Stimulated activated CD4-positive, alpha-beta T cell treated with anti-CD3 and anti-CD28 coated beads, Interleukin-12 subunit alpha, Interleukin-12 subunit beta, amount 100 ng/mL, for 24 hours (primary cell): ENCODE measurements at places on chromosomes 3 and 15.

DNA sequence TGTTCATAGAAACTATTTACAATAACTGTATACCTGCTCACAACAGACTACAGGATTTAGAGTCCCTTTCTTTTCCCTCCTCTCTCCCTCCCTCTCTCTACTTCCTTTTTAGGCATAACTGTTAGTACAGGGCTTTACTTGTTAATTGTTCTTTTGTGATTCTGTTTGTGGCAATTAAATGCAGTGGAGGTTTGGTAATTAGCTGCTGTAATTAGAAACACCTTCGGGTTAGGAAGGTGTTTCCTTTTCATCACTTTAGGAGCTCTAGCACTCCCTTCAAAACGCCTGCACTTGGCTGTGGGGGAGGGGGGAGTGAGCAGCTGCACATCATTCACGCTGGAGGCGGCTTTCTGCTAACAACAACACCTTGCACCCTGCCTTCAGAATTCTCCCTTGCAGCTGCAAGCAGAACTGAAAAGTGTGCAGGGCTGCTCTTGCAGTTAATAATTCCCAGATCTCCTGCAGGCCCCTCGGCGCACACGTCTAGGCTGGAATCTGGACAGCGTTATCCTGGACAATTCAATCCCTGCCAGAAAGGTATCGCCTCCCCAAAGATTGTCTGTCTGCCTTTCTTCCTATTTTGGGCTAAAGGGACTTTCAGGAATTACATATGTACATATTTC, 242.6 kb upstream of the RGMA start:
- DNase-seq = no peak

- no peak for DNase-seq
Observed at GRCh38 chr3:142053244-142053643, 96.1 kb downstream of the TFDP2 start.

GRCh38 chr3:61682671-61683548, 121.5 kb downstream of the PTPRG start:
- DNase-seq = no peak

DNA sequence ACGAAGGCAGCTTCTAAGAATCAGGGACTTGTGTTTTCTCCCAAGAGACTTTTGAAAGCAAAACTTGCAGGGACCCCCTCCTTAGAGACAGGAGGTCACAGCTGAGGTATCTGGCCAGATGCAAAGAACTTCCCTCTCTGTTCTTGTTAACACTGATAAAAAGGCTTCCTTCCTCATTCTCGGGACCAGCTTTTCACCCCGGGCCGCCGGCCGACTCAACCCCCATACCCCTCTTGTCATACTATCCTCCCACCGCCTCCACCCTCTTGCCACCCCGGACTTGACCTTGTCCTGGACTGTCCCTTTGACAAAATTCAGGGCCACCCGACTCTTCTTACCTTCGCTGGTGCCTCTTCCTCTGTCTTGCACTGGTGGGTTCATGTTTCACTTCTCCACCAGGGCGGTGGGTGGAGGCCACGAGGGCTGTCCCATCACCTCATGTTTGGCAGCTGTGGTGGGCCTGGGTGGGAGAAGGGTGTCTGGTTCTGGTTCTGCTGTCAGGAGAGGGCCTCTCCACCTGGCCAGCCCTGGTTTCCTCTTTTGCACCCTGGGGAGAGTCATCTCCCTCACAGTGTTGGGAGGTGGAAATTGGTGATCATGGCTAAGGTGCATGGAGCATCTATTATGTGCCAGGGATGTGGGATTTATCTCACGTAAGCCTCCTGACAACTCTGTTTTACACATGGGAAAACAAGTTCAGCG, 32.5 kb downstream of the BHLHE40 start:
- DNase-seq = no peak

DNA sequence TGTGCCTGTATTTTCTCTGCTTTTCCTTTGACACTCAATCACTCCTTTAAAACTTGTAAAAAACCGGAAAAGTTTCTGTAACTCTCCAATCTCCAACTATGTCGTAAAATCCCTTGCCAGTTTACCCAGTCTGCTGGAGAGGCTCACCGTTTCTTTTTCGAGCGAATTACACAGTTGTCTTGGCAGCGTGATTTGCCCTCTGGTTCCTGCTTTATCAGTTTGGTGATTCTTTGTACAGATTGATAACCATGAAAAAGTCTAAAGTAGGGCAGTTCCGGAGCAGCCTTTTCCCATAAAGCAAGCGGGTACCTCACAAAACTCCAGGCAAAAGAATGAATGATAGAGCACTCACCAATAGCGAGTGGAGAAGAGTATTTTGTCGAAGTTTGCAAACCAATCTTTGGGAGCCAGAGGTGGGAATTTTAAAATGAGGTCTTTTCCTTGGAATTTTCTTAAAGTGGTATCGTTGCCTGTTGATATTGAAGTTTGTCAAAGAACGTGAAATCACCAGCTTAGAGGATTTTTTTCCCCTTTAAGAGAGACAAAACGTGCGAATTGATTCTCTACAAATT, at the start of gene TTC23:
TSS of gene TTC23 (minus strand) at position 312 of the 572 bp plus-strand sequence. CDS start 20,869 bp downstream, outside the sequence.
- no peak for DNase-seq

GRCh38 chr3:42376344-42376798, 34.0 kb downstream of the LYZL4 start:
- peak; percentile 57 for DNase-seq

- no peak for DNase-seq
Observed at GRCh38 chr15:70156671-70157271, 59.1 kb upstream of the TLE3 start.
